ENCODE measurements at places on chromosomes 2 and 18.
A peak's percentile ranks its signal among the peaks of the same experiment; 100 is the strongest.

DNA sequence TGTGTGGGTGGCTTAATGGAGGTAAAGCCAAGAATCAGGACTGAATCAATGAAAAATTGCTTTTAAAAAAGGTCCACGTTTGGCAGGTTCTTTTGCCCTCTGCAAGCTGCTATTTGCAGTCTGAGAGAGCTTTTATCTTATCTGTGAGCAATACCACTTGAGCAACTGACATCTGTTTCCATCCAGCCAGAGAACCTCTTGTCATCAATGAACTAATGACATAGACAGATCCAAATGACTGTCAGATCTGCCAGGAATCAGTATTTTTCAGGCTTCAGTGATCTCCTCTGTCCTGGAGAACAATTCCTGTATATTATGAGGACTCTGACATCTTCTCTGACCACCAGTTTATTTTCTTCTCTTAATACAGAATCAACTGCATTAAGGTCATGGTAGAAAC lies 608.1 kb downstream of the LRP1B start:
- no peak for DNase-seq

- DNase-seq, result no peak
Measured at GRCh38 chr2:54500404-54501205, 44.5 kb downstream of the SPTBN1 start.

DNA sequence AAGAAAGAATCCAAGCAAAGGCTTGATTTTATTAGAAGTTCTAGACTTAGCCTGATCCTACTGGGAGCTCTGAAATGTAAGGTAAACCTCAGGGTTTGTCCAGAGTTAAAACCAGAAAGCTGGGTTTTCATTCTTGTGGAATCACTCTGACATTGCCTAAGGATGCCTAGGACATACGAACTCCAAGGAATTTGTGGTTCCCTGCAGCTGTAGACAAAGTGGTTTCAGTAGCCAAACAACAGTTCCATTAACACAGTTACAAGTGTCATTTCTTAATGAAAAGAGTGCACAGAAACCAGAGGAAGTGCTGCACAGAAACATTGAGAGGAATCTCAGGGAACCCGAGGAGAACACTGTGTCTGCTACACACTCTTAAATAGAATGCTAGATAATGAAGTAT lies 221.4 kb upstream of the ST6GAL2 start:
- no peak for DNase-seq

DNA sequence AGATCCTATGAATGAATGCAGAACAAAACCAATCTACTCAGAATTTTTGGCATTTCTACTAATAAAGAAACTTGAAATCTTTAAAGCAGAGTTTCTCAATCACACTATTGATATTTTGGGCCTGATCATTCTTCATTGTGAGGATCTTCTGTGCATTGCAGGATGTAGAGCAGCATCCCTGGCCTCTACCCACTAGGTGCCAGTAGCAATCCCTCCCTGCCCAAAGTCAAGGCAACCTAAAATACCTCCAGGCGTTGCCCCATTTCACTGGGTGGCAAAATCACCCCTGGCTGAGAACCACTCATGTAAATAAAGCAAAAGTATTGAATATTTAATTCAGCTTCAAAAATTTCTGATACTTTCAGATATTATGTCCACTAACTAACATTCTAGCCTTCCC lies 213.0 kb downstream of the SP3 start:
- peak; percentile 25 for DNase-seq

- DNase-seq, result no peak
Measured at GRCh38 chr2:65062843-65063825, 6.9 kb downstream of the CEP68 start.

GRCh38 chr2:216619411-216620393 lies 13.5 kb upstream of the IGFBP2 start:
- no peak for DNase-seq

DNA sequence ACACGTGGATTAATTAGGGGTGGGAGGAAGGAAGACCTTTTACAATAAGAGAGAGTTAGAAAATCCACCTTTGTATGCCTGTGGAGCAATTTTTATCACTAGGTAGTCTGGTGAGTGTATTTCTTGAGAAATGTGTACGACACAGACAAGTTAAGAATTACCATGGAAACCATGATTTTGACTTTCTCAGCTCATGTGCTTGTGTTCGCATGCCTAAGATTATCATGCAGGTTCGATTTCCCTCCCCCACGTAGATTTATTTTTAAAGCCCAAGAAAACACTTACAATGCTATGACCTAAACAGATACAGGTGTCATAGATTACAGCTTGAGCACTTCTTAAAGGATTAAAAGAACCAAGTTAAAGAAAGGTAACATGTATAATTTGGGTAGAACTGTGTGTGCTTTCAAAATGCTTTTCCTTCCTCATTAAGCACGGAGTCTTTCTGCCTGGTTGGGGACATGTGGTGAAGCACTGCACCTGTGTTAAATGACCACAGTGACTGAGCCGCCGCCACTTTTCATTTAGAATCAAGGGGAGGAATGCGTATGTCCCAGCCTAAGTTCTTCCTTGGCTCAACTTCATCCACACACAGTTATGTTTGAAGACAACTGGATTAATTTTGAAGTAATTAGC lies 16.6 kb downstream of the SERTAD2 start:
- no peak for DNase-seq

DNA sequence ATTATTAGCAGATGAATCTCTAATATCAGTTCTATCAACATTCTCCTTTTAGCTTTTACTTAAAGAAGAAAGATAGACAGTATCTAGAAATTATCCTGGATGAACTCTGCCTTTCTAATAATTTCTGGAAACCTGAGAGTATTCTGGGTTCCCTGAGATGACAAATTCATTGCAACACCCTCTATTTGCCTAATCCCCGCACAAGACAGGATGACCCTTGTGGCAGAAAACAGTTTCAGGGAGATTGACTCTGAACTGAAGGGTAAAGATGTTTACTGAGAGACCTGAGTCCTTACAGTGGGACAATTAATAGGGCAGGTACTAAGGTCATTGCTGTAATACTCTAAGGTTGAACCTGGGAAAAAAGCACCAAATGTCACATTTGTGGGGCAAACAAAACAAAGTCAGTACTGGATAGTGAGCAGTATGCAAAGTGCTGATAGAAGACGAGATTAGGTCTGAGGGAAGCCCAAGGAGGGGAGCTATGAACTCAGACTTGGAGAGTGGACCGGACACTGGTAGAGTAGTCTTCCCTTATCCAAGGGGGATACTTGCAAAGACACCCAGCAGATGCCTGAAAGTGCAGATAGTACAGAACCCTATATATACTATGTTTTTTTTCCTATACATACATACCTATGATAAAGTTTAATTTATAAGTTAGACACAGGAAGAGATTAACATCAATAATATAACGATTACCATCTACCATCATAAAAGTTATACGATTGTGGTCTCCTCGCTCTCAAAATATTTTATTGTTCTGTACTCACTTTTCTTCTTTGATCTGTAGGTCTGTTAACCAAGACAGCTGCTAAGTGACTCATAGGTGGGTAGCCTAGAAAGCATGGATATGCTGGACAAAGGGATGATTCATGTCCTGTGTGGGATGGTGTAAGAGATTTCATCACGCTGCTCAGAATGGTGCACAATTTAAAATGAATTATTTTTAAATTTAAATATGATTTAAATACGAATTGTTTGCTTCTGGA lies 148.3 kb upstream of the KLHL14 start:
- peak; percentile 85 for DNase-seq

GRCh38 chr2:109613081-109613921 lies 465 bp downstream of the SEPTIN10 start:
- peak; percentile 65 for DNase-seq

GRCh38 chr2:106624787-106625380 lies 137.7 kb downstream of the CD8B2 start:
- no peak for DNase-seq

GRCh38 chr2:74577448-74577847 lies 22.9 kb downstream of the DOK1 start:
- DNase-seq, result no peak

GRCh38 chr2:209348433-209348832 lies 75.4 kb upstream of the MAP2 start:
- no peak for DNase-seq

DNA sequence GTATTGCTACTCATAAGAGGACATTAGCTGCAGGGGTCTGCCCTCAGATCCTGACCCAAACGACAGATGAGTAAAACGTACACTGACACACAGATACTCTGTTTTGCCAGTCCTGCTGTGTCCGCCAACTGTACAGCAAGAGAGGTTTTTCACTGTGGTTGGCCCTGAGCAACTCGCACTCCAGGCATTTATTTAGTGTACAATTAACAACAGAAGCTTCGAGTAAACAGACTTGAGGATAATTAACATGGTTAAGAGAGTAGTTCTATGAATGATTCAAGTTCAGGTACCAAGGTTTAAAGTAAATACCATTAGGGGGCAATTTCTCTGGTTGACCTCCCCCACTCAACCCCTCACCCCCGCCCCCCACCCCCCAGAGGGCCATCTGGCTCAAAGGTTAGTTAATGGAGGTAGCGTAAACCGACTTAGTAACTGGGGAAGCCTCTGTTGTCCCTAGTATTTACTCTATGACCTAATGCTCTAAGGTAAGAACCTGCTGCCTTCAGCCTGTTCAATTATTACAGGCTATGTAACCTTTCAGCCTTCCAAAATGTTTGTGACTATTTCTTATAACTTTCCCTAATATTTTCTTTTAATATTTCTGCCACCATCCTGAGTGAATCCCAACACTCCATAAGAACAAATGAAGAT lies 103.9 kb upstream of the XIRP2 start:
- no peak for DNase-seq

- no peak for DNase-seq
Measured at GRCh38 chr2:129329574-129329973, 649.9 kb upstream of the RAB6C start.

Data from ACHN (cell line).